ENCODE measurements at places on chromosomes 12 and 14.

GRCh38 chr14:80560800-80561657 lies 349.7 kb upstream of the DIO2 start:
- DNase-seq, result no peak

DNA sequence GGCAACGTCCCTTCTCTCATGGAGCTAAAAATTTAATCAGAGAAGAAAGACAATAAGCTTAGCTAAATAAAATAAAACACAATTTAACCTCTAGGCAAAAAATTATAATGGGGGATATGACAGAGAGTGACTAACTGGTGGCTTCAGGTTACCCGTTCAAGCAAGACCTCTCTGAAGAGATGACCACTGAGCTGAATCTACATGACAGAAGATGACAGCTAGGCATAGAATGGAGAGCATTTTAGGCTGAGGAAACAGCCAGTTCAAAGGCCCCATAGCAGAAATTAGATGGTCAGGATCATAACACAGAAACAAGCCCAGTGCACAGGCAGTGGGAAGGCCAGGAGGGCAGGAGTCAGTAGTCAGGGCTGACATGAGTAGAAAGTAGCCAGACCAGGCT lies 1094.3 kb downstream of the VRK1 start:
- no peak for DNase-seq

GRCh38 chr12:123267335-123267920 lies 4.2 kb downstream of the CDK2AP1 start:
- no peak for DNase-seq

- no peak for DNase-seq
Observed at GRCh38 chr12:66901138-66901932, 222.5 kb upstream of the GRIP1 start.

DNA sequence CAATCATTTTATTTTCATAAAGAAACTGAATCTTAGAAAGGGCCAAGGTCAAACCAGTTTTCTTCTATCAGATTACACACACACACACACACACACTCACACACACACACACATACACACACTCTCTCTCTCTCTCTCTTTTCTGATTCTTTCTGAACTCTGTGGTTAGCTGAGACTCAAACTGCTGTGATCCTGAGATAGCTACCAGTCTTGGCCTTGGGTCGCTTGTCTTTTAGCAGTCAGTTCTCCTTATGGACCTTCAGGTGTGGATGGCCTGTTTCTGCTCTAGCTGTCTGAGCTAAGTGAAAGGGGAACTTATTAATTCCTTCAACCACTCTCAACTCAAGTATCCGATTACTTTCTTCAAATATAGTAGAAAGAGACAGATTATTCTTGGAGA lies 145.1 kb downstream of the GRIP1 start:
- no peak for DNase-seq

- DNase-seq, result no peak
Observed at GRCh38 chr12:132142679-132143335, 1.3 kb downstream of the DDX51 start.

DNA sequence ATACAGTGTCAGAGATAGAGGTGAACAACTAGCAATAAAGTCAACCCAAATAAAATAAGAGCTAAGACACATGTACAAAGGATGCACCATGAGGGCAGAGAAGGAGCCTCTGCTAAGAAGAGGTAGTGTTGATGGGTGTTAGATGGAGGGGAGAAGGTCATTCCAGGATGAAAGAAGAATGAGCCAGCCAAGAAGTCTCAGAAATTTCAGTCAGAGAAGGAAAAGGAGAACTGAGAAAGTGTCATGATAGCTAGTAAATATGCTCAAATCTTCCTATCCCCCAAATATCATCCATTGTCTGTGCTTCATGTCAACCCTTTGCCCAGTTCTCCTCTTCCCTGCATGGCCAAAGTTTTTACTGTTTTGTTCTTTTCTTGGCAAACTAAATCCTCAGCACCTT lies 225.2 kb upstream of the BTG1 start:
- DNase-seq, result no peak

- DNase-seq, result no peak
Observed at GRCh38 chr14:42541535-42542001, 934.9 kb downstream of the LRFN5 start.

DNA sequence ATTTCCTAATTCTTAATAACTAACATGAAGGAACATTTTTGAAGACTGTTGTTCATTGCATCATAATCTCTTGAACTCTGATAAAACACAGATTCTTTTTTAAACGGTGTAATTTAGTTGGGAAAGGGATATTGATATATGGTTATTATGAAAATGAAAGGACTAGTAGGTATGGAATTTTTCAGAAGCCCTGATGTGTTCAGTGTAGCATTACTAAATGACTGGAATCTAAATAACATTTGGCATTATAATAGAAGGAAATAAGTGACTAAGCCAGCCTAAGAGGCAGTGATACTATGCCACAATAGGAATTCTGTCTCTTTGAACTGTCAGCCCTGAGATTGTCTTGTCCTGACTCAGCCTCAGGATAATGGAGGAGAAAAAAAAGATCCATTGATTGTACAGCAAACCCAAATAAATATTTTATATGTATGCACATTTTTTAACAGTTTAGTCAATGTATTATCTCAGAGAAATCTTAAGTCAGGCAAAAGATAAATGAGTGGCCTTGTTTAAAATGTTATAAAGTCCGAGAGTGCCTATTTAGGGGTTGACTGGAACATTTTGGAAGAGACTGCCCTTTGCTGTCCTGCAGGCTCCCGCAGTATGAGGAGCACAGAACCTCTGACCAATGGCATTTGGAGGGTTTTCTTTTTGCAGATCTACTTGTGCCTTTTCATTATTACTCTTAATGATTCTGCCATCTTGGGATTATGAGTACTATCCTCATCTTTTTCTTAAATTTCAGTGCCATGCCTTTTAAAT lies 271.2 kb downstream of the EGLN3 start:
- DNase-seq, result no peak
